Lung (tissue), 17 donors: ENCODE measurements at places on chromosomes 6 and 20. TPM values are rescaled to one million over a fixed set of nuclear protein-coding genes. Genes with fewer than 3 reads are reported as not detected.

- DNase-seq: no peak
These were observed 68.0 kb downstream of the AIG1 start for GRCh38 chr6:143128681-143129015.

DNA sequence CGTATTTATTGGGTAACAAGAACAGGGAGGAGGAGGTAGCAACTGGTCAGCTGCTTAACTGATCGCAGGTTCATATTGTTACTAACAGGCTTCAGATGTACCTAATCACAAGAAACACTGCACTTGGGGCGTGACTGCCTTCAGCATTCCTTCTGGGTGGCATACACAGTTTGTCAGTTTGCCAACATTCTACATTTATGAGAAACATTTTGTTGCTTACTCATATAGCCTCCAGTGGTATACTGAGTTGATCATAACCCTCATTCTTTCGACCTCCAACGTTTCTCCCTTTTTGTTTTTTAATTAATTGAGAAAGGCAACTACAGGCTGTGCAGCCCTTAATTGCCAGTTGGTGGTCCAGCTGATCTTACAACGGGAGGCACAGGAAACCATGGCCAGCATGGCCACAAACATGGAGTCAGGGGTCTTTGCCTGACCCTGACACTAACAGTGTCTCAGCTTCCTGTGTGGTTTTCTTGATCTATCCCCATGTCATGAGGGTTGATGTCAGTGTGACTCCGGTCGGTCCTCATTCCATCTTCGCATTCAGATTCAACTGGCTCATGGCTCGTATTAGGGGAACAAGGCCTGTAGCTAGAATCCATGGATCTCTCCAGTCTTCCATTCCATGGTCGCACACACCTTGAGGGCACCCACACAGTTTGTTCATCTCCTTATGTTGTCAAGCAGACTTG, 9.4 kb downstream of the EPB41L2 start:
- DNase-seq: no peak

PXDC1 gene
- polyA plus RNA-seq: 53.8 TPM

PRR18 gene
- polyA plus RNA-seq: 0.49 TPM
